ENCODE measurements at places on chromosomes 1 and 21.

GRCh38 chr1:166153525-166154314 lies 13.1 kb downstream of the FAM78B start:
- DNase-seq: no peak

DNA sequence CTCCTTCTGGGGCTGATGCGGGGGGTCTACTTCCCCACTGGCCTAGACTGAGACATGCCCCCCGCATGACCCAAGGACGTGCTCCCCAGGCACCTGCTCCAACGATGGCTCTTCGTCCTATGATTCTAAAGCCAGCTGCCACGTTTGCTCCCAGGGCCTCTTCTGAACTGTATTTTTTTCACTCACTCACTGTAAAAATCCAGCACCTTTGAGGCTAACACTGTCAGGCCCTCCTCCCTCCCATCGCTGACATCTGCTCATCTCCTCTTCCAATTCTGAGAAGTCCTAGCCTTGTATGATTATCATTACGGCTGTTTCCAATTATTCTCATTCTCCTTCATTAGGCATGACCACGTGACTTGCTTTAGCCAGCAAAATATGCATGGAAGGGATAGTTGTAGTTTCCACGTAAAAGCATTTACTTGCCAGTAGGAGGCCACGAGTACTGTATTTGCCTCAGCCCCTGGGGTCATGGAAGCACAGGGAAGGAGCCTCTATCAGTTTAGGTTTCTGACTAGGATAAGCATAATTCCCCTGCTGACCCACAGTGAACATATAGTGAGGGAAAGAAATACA lies 19.1 kb upstream of the EDN2 start:
- DNase-seq: no peak

DNA sequence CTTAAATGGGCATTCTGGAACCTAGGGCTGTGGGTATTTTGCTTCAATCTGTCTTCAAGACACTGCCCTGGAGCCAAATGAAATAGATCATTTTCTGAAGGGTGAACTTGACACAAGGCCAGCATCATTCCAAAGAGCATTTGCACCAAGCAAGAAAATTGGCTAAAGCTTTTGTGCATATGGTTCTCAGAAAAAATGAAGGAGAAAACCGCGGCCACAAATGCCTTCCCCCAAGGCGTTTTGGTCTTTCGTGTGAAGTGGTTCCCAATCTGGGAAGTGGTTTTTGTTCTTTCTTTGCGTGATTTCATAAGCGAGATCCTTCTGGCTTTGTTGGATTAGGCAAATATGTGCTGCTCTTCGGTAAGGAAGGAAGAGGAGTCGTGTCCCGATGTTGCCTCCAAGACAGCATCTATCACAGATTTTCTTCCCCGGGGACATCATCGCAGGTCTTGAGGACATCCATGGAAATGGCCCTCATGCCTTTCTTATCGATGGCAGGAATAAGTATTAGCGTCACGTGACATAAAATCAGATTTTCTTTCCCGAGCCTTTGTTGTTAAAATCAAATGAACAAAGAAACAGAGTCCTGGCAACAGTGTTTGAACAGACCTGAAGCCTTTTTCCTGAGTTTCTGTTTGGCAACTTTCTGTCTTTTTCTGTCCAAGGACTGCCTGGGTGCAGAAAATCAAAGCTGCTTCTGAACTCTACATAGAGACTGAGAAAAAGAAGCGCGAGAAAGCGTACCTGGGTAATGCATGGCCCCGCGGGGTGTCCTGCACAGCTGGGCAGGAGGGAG lies 31.0 kb downstream of the ATP5PO start:
- DNase-seq: peak; percentile 79

GRCh38 chr21:32559006-32559610 lies 26.2 kb downstream of the TCP10L start:
- no peak for DNase-seq

DNA sequence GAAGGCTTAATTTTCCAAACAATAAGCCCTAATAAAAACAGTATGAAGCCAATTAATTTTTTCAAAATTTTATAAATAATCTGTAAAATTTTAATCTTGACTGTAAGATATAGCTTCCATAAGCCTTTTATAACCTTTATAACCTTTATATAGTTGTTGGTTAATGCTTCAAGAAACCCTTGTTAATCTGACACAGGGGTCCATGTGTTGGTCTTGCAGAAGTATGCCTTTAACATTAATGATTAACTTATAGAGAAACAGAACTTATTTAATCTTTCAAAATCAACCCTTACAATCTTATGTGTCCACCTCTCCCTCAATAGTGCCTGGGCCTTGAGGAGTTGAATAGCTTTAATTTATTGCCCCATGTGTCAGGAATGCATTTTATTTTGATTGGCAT lies 23.2 kb upstream of the HAO2 start:
- no peak for DNase-seq

DNA sequence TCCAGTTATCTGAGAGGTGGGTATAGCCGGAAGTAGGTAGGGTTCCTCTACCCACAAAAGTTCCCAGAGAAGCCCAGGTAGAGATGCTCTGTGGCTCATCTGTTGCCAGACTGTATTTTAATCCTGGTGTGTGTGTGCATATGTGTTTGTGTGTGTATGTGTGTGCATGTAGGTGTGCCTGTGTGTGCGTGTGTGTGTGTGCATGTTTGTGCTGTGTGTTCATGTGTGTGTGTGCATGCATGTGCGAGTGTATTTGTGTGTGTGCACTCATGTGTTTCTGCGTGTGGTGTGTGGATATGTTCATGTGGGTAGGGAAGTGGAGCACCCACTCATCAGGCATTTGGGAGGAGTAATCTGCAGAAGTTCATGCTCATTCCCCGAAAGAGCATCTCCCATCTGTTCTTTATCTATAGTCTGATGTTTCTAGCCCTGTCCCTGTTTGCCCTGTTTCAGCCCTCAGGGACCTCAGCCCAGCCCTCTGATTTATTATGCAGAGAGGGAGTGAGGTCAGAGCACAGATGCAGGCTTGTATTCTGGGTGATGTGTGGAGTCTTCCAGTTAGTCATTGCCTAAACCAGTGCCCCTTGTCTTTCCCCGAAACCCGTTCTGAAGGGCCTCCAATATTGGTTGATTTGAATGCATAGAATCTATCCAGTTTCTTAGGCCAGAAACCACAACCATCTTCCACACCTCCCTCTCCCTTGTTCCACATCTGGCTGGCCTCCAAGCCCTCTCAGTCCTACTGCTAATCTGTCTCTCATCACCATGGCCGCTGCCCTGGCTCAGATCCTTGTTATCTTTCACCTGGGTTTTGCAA lies 69.1 kb downstream of the DISC1 start:
- DNase-seq: no peak

GRCh38 chr1:154178013-154178412 lies 13.9 kb downstream of the TPM3 start:
- no peak for DNase-seq

- DNase-seq: no peak
Measured at GRCh38 chr1:241507189-241507863, 12.2 kb downstream of the FH start.

Data from AG09309 (cell line).